ENCODE measurements at places on chromosomes 7 and 10.

GRCh38 chr10:79003183-79004100 is 65.3 kb upstream of the ZMIZ1 start:
- DNase-seq = no peak

- no peak for DNase-seq
These were observed 7.0 kb upstream of the FFAR4 start for GRCh38 chr10:93559490-93559889.

- no peak for DNase-seq
These were observed 187.2 kb downstream of the FGFR2 start for GRCh38 chr10:121411004-121411403.

- no peak for DNase-seq
These were observed 2.0 kb downstream of the REPIN1 start for GRCh38 chr7:150370612-150371071.

DNA sequence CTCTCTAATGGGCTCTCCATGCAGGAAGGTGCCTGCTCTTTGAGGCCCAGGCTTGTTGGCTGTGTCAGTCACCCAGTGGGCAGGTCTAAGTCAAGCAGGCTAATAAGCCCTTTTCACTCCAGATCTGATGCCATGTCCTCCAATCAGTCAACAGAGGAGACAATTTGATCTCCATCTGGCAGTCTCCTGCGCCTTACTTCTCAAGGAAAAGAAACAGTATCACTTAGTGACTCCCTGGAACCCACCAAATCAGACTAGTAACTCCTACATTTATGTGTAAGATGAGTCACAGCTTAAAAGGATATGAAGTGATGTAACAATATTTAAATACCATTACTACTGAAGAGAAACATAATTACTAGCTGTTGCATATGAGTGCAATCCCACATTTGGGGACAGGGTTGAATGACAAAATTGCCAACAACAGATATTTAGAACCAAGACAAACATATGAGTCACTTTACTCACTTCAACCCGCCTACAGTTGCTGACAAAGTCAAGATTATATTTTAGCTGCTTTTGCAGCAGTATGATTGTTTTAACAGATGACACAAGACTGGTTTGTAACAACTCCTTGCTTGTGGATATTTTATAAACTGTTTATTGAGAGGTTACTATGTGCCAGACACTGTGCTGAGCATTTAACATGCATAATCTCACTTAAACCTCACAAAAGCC is 72.1 kb downstream of the USP6NL start:
- no peak for DNase-seq

DNA sequence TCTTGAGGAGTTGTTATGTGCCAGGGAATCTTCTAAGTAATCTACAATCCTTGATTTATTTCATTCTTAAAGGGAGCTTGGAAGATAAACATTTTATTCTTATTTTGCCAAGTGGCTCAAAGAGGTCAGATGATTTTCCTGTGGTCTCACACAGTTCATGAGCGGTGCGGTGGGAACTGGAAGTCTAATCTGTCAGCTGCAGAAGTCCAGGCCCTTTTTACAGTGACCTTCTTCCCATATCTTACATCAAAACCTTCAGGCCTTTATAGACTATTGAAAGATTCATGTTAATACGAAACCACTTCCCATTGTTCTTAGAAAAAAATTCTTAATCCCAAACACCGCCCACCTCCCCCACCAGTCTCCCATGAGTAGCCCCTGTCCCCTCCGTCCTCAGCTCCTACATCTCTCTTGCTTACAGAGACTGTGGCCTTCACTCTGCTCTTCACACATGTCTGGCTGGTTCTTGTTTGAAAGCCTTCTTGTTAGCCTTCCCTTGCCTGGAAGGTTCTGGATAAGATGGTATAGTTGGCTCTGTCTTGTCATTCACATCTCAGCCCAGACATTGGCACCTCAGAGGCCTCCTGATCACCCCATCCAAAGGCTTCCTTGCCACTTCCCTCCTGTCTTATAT is 61.5 kb downstream of the ITGA8 start:
- no peak for DNase-seq

GRCh38 chr7:72538856-72539255 is 126.7 kb upstream of the CALN1 start:
- DNase-seq = no peak

- DNase-seq = no peak
These were observed 93.1 kb upstream of the IFRD1 start for GRCh38 chr7:112357136-112357535.

DNA sequence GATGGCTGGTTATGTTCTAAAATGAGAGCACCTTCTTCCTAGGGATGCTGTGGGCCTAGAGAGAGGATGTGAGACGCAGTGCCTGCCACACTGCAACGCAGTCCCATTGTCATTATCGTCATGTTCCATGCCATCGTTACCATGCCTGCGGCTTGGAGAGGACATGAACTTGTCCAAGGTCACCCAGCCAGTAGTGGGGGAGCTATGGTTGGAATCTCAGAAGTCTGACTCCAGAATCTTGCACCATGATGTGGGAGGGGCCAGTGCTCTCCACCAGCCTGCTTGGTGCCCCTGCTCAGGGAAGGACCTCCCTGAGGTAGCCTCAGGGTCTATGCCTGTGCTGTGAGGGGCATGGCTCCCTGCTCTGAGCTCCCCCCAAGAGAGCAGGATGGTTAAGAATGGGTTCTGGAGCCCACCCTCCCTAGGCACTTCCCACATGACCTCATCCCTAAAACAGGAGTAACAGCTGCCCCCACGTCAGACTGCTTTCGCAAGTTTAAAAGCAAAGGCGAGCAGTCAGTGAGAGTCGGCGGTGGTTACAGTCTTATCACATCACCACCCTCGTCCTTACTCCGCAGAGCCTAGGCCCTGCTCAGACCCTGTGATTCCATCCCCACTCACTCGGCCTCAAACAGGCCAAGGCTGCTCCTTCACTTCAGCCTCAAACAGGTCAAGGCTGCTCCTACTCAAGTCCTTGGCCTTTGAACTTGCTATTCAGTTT is 50.4 kb downstream of the HABP2 start:
- no peak for DNase-seq

DNA sequence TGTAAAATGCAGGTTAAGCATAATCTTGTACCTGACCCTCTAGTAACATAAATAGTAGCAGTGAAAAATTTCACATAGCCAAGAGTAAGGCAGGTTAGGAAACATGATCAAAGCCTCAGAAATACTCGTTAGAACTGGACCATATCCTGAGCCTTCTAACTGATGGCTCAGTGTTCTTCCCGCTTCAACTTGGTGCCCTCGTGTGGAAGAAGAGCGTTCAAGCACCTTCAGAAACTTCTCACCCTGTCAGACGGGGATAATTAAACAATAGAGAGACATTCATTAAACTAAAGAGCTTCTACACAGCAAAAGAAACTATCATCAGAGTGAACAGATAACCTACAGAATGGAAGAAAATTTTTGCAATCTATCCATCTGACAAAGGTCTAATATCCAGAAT is 124.5 kb downstream of the MYOF start:
- peak; percentile 44 for DNase-seq

DNA sequence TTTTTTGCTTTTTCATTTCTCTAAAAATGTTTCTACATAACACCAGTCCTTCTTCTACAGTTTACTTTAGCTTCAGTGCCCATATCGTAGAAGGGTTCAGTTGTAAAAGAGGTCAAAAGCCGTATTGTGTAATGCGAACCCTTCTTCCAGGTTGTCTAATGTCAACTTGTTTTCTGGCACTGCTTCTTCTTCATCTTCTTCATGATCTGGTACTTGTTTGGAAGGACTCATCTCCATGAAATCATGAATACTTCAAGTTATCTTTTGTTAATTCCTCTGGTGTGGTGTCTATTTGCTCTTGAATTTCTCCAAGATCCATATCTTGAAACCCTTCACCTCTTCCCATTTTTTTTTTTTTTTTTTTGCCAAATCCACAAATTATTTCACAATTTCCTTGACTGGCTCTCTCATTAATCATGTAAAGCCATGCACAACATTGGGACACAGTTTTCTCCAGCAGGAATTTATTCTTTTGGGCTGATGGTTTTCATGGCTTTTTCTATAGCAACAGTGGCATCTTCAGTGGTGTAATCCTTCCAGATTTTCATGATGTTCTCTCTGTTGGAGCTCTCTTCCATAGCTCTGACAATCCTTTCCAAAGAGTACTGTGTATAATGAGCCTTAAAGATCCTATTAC is 85.1 kb downstream of the CPED1 start:
- DNase-seq = no peak

DNA sequence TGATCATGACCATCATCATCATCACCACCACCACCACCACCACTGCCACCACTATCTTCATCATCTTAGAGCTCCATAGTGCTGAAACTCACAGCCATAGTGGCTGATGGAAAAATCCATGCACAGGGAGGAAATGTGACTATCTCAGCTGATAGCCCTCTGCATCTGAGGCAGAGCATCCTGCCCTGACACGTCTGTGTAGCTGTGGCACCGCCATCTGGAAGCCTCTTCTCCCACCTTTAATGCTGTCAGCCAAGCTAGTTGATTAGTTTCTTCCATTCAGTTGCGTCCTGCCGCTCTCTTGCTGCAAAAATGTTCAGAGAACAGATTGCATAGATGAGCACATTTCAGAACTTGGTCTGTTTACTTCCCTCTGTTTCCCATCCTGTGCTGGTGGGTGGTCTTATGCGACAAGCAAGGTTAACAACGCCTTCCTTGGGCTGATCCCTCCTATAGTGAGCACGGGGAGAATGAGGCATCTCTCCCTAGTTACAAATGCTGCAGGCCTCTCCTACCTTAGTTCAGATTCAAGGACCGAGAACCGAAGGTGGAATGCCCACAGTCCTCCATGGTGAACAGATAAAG is 478.6 kb downstream of the PLXNA4 start:
- DNase-seq = no peak

DNA sequence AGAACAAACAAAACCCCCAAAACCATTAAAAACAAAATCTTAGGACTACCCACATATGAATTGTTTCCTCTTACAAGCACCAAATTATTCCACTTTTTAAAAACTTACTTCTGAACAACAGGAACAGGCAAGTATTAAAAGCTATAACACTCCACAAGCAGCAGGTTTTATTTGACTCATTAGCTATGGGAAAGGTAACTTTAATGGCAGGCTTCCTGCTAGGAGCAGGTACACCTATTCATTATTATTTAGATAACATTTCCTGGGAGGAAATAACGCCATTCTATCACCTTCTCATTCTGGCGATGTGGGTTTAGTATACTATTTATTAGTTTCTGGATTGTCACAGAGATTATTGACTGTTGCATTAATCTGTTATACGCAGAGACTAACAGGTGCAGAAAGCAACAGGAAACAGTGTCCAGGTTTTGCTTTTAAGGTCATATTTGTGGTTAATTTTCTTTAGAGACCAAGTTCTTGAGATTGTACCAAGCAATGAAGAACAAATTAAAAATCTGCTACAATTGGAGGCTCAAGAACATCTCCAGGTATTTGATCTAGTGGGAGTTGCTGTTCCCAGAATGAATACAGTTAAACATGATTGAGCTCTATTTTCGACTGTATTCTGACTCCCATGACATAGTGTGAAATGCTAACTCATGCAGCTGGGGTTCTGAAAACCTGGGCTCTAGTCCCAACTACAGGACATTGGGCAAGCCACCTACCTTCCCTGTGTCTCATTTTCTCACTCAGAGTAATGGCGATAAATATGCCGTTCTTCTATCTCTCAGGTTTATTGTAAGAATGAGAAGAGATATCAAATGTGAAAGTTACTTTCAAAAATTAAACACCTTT is 2.0 kb downstream of the CPA2 start:
- DNase-seq = no peak

DNA sequence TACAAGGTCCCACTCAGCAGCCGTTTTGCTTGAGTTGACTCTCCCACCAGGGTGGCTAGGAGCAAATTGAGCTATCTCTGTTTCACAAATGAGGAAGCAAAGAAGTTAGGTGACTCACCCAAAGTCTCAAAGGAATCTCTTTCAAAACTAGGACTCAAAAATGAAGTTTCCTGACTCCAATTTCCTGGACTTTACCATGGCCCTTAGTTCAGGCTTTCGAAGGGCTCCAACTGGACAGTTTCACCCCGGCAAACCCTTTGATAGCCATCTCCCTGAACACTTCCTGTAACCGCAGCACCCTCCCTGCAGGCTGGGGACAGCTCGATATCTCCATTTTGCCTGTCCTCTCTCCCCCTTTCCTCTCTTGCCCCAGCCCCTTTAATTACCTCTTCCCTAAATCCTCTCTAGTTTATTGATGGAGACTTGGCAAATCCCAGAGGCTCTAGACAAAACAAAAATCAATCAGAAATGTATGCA is 4.7 kb upstream of the AFAP1L2 start:
- DNase-seq = no peak

DNA sequence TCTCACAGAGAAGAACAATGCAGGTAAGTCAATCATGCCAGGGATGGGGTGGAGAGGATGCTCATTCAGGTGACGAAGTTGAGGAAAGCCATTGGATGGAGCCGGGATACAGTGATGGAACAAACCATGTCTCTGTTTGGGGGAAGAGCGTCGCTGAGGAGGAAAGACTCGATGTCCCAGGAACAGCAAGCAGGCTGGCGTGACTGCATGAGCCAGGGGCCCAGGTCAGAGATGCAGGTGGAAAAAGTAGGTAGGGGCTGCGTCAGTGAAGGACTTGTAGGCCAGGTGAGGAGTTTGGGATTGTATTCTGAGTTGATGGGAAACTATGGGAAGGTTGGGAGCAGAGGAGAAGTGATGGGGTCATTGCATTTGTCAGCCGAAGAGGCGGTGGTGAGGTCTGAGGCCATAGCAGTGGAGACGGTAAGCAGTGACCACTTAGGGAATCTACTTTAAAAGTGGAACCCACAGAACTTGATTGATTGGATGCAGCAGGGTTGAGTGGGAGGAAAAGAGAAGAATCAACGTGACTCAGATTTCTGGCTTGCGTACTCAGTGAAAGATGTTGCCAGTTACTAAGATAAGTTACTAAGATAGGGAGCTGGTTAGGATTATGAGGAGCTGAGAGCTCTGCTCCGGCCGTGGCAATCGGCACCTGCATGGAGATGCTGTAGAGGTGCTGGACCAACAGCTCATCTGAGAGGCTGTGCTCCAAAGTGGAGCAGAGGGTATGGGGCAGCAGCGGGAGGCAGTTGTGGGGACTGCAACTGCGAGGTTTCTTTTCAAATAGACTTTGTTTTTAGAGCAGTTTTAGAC is 12.5 kb upstream of the IL2RA start:
- DNase-seq = no peak
